G401 (cell line): ENCODE measurements at places on chromosomes 13 and 19. TPM values are rescaled to one million over a fixed set of nuclear protein-coding genes. Genes with fewer than 3 reads are reported as not detected.
A peak's percentile ranks its signal among the peaks of the same experiment; 100 is the strongest.

GRCh38 chr13:45496942-45497341, 32.2 kb downstream of the COG3 start:
- no peak for DNase-seq

- DNase-seq: peak; percentile 76
Measured at GRCh38 chr19:7340959-7341837, 7.5 kb upstream of the ARHGEF18 start.

DNA sequence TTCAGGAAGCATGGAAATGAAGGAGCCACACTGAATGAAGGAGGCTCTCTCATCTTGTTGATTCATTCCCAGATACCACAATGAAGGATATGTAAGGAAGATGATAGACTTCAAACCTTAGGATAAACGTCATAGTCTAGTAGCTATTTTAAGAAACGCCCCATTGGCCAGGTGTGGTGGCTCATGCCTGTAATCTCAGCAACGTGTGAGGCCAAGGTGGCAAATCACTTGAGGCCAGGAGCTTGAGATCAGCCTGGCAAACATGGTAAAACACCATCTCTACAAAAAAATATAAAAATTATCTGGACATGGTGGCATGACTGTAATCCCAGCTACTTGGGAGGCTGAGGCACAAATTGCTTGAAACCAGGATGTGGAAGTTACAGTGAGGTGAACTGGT, 17.1 kb upstream of the ZNF841 start:
- DNase-seq: no peak

- no peak for DNase-seq
Measured at GRCh38 chr19:28641395-28641794, 571.6 kb downstream of the UQCRFS1 start.

- DNase-seq: peak; percentile 79
Measured at GRCh38 chr13:79745081-79745480, 264.1 kb downstream of the NDFIP2 start.

DNAAF3 gene
- total RNA-seq: 25.2 and 37.7 TPM in 2 replicates

CPB2 gene
- not detected in 2 replicates for total RNA-seq
